Lung (tissue), 17 donors: ENCODE measurements at places on chromosomes 1 and 21.

DNA sequence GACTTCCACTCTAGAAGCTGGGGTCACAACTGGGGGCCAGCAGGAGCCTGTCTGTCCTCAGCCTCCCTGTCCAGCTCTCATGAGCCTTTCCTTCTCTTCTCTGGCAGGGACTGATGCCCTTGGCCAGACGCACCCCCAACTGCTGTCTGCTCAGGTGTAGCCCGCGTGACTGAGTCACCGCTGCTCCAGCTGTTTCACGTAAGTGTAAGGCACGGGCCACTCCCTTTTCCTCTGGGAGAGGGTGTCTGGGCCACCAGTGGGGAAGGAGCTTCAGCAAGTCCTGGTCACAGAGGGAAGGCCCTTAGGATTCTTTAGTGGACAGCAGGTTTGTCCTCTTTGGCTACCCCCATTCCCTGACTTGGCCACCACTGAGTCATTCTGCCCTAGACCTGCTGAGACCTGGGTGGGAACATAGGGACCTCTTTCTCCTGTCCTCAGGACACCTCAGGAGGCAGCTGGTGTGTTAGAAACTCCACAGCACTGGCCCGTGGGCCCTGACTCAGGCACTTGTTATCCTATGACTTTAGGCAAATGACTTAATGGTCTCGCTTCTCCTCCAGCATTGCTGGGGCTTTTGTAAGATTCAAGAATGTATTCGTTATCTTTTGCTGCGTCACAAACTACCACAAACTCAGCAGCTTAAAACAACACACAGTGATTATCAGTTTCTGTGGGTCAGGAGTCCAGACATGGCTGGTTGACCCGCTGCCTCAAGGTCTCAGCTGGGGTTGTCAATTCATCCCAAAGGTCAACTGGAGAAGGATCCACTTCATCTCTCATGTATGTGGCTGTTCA is 64.8 kb downstream of the FAM163A start:
- no peak for DNase-seq
- no peaks in the 10 kb centered on the region for H3K4me1 ChIP-seq
- H3K36me3 ChIP-seq = no peaks in the 10 kb centered on the region
- no peak overlapping the region for H3K4me3 ChIP-seq
- H3K27me3 ChIP-seq = no peaks in the 10 kb centered on the region

DNA sequence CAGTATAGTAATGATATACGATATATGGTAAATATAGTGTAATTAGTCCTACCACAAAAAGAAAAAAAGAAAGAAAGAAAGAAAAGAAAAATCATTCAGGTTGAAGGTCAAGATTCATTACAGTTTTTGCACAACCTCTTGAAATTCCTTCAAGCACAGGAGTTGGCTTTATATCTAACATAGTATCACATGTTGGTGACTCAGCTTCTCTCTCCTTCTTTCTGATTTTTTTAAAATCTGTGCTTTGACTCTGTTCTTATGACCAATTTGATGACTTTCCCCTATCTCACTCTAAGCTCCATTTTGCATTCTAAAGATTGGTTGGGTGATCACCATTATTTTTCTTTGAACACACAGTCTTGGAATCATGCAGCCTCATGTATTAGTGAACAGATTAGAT is 148.2 kb upstream of the COL11A1 start:
- no peaks in the 10 kb centered on the region for H3K27me3 ChIP-seq
- DNase-seq = no peak
- no peaks in the 10 kb centered on the region for H3K36me3 ChIP-seq
- no peak overlapping the region for H3K4me3 ChIP-seq
- H3K27ac ChIP-seq = no peak overlapping the region

GRCh38 chr1:42240966-42241755 is 76.6 kb upstream of the GUCA2A start:
- DNase-seq = no peak
- H3K27ac ChIP-seq = no peak overlapping the region
- H3K4me3 ChIP-seq = no peak overlapping the region
- H3K36me3 ChIP-seq = peaks cover 9% of the 10 kb centered on the region
- H3K27me3 ChIP-seq = no peaks in the 10 kb centered on the region

GRCh38 chr1:14549897-14550620 is 48.4 kb upstream of the KAZN start:
- H3K27me3 ChIP-seq = no peaks in the 10 kb centered on the region
- no peak overlapping the region for H3K27ac ChIP-seq
- no peaks in the 10 kb centered on the region for H3K4me1 ChIP-seq
- no peaks in the 10 kb centered on the region for H3K36me3 ChIP-seq
- no peak for DNase-seq
- H3K4me3 ChIP-seq = no peak overlapping the region

DNA sequence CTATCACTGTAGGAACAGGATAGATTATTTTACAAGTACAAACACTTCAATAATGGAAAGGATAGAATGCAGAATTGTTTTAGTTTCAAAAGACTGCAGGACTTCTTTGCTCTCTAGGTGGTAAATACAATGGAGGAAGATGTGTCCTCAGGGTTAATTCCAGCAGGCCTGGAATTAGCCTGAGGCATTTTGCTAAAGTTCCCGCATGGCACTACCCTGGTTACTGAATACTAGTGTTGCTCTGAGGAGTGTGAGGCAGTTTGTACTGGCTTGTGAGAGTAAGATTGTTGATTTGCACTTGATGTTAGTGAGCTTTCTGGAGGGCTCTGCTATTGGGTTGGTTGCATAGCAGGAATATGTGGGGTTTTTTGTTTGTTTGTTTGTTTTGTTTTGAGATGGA is 61.4 kb downstream of the FASLG start:
- H3K36me3 ChIP-seq = no peaks in the 10 kb centered on the region
- H3K27me3 ChIP-seq = no peaks in the 10 kb centered on the region
- H3K4me3 ChIP-seq = no peak overlapping the region
- peaks cover 1% of the 10 kb centered on the region for H3K4me1 ChIP-seq
- DNase-seq = no peak

GRCh38 chr1:68234094-68234493 is 1.8 kb upstream of the WLS start:
- no peaks in the 10 kb centered on the region for H3K36me3 ChIP-seq
- no peaks in the 10 kb centered on the region for H3K27me3 ChIP-seq
- H3K4me1 ChIP-seq = peaks cover 7% of the 10 kb centered on the region
- no peak for DNase-seq

GRCh38 chr21:38503583-38503982 is 5.3 kb upstream of the ERG start:
- DNase-seq = no peak
- no peaks in the 10 kb centered on the region for H3K36me3 ChIP-seq
- no peaks in the 10 kb centered on the region for H3K27me3 ChIP-seq
- peak overlapping the region; percentile 54 for H3K4me3 ChIP-seq
- H3K27ac ChIP-seq = peak overlapping the region; percentile 48

- no peaks in the 10 kb centered on the region for H3K27me3 ChIP-seq
- H3K4me1 ChIP-seq = no peaks in the 10 kb centered on the region
- no peaks in the 10 kb centered on the region for H3K36me3 ChIP-seq
- DNase-seq = no peak
- H3K27ac ChIP-seq = no peak overlapping the region
- H3K4me3 ChIP-seq = no peak overlapping the region
Measured at GRCh38 chr1:97826820-97827219, 94.0 kb downstream of the DPYD start.

- no peak overlapping the region for H3K27ac ChIP-seq
- no peak for DNase-seq
- H3K4me3 ChIP-seq = no peak overlapping the region
Measured at GRCh38 chr1:186152227-186152619, 222.8 kb downstream of the TPR start.

GRCh38 chr21:45293220-45293725 is 5.6 kb upstream of the POFUT2 start:
- no peaks in the 10 kb centered on the region for H3K36me3 ChIP-seq
- no peaks in the 10 kb centered on the region for H3K27me3 ChIP-seq
- H3K4me3 ChIP-seq = no peak overlapping the region

DNA sequence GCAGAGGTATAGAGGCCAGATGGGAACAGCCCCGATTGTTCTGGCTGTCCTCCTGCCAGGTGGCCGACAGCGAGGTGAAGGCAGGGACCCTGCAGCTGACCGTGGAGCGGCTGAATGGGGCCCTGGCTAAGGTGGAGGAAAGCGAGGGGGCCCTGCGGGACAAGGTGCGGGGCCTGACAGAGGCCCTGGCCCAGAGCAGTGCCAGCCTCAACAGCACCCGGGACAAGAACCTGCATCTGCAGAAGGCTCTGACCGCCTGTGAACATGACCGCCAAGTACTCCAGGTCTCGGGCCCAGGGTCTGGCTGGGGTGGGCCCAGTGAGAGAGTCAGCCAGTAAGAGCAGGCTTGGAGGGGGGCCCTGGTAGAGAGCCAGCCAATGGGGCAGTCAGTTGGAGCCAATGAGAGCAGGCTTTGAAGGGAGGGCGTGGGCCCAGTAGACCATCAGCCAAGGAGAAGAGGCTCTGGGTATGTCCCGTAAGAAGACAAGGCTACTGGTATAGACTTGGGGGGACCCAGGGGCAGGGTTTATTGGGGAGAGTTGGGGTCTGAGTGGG is 11.3 kb downstream of the MFAP2 start:
- peaks cover 2% of the 10 kb centered on the region for H3K4me1 ChIP-seq
- H3K36me3 ChIP-seq = peaks cover 9% of the 10 kb centered on the region
- DNase-seq = peak; percentile 27
- no peak overlapping the region for H3K4me3 ChIP-seq
- no peak overlapping the region for H3K27ac ChIP-seq

DNA sequence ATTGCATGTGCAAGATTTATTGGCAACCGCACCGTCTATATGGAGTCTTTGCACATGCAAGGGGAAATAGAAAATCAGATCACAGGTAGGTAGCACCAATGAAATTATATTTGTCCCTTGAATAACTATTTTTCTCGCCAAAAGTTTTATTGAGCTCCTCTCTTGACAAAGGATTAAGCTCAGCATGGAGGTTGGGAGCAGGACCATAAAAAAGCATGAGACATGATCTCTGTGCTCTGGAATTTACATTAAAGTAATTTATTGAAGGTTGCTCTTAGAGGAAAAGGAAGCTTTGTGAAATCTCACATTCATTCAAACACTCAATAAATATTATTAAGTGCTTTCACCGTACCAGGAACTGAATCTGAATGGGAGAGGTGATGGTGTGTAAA is 66.0 kb upstream of the UBE2U start:
- no peaks in the 10 kb centered on the region for H3K36me3 ChIP-seq
- no peak overlapping the region for H3K27ac ChIP-seq
- DNase-seq = no peak

DNA sequence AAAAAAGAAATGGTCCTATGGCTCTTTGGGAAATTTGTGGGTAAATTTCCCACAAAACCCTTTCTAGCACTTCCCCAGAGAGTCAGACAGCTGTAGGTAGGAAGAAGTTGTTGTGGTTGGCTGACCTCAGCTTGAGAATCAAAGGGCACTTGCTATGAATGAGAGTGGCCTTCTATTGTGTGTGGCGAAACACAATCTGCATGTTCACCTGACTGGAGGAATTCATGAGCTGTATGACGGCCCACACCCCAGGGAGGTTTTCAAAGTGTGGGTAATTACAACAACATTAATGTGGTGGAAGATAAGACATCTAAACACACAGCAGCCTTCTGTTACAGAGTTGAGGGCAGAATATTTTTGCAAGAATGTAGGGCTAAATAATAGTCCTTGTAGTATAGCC is 38.8 kb downstream of the NGF start:
- DNase-seq = no peak
- no peaks in the 10 kb centered on the region for H3K36me3 ChIP-seq
- no peak overlapping the region for H3K4me3 ChIP-seq
- no peak overlapping the region for H3K27ac ChIP-seq
- H3K27me3 ChIP-seq = no peaks in the 10 kb centered on the region
- H3K4me1 ChIP-seq = no peaks in the 10 kb centered on the region

GRCh38 chr21:43770066-43770655 is 5.9 kb downstream of the CSTB start:
- no peaks in the 10 kb centered on the region for H3K36me3 ChIP-seq
- no peak overlapping the region for H3K27ac ChIP-seq
- no peaks in the 10 kb centered on the region for H3K27me3 ChIP-seq
- no peaks in the 10 kb centered on the region for H3K4me1 ChIP-seq

DNA sequence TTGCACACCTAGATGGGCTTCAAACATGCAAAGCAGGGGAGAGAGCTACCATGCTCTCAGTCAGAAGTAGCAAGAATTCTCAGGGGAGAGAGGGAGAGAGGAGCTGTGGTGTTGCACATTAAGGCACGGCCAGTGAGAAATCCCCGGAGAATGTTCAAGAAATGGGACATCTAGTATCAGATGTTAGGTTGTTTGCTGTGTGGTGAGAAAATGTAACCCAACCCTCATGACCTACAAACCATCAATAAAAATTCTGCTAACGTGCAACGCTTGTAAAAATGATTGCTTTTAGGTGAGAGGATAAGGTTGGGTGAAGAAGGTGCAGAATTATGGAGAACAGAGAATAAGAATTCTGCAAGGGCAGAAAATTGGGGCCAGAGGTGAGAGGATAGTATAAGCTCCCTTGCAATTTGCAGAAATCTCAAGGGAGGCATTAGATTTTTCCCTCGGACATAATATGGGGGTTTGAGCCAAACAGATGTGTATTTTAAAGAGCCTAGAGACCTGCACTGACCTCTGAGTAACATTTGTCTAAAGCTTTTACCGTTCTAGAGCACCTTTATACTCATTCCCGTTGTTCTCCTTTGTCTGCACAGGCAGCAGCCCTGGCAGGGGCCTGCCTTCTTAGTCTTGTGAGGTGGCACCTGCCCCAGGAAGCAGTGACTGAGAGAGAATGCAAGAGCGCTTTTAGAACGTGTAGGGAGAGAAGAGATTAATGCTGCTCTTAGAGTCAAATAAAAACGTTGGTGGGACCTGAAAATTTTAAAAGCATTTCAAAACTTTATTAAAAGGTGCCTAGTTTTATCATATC is 25.4 kb upstream of the KIAA0040 start:
- no peak overlapping the region for H3K27ac ChIP-seq
- no peaks in the 10 kb centered on the region for H3K27me3 ChIP-seq
- no peaks in the 10 kb centered on the region for H3K36me3 ChIP-seq
- H3K4me1 ChIP-seq = peaks cover 8% of the 10 kb centered on the region
- H3K4me3 ChIP-seq = no peak overlapping the region
